Activated naive CD4-positive, alpha-beta T cell treated with anti-CD3 and anti-CD28 coated beads, Interleukin-2, amount 50 U/mL, for 72 hours (primary cell): ENCODE measurements at places on chromosomes 16 and 17.
A peak's percentile ranks its signal among the peaks of the same experiment; 100 is the strongest.

DNA sequence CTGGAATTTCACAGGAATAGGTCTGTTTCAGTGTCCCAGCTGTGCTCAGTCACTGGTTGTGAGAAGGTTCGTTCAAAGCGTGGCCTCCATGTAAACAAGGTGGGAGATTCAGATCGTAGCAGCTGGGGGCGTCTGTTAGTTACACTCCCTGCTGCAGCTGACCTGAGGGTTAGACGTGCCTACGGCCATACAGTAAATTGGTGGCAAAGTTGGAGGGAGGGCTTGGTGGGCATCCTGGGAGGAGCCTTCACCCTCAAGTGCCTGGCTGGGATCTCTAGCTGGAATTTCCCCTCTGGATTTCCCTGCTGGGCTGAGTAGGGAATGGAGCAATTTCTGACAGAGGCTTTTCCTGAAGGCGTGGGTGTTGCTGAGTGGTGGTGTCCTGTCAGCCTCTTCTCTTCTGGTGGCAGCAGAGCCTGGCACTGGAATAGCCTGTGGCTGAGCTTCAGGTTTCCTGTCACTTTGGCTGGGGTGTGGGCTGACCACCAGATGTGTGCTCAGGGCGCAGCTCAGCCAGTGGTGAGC lies 6.4 kb downstream of the FCSK start:
- no peak for DNase-seq

- DNase-seq, result no peak
These were observed 4.5 kb downstream of the ALKBH5 start for GRCh38 chr17:18187821-18188761.

DNA sequence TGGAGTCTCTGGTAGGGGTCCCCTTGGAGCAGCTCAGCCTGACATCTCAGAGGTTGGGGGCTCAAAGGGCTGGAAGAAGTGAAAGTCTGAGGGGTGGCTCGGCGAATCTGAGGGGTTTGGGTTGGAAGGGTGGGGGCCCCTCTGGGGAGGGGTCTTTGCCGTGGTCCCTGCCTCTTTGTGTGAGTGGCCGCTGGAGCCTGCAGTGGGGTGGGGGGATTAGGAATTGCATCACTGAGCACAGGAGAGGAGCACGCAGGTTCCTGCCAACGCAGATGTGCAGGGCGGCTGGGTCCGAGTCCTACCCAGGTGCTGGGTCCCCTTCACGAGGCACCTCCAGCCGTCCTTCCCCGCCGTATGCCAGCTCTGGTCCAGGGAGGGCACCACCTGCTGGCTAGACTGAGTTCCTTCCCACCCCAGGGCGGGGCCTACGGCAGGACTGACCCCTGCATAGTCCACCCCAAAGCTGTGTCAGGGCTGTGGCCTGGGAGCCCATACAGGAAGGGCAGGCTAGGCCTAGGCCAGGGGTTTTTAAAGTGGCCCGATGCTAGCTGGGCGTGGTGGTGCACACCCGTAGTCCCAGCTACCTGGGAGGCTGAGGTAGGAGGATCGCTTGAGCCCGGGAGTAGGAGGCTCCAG lies 9.9 kb downstream of the FMNL1 start:
- peak; percentile 65 for DNase-seq

DNA sequence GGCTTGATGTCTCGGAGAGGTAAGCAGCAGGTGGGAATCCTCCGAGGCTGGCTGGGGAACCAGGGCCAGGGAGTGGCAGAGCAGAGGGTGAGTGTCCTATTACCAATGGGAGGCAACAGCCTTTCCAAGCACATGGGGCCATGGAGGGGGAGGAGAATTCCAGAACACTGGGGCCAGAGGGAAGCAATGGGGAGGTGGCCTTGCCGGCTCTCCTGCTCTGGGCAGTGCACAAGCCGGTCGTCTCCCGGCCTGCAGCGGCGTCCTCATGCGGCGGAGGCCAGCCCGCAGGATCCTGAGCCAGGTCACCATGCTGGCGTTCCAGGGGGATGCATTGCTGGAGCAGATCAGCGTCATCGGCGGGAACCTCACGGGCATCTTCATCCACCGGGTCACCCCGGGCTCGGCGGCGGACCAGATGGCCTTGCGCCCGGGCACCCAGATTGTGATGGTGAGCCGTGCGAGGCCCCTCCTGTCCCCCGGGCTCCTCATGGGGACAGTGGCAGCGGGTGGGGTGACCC lies 21.9 kb downstream of the SGSH start:
- DNase-seq, result no peak

- no peak for DNase-seq
These were observed 134.6 kb downstream of the CLEC16A start for GRCh38 chr16:11078812-11079459.

GRCh38 chr16:55628306-55628968 lies 27.4 kb upstream of the SLC6A2 start:
- no peak for DNase-seq

- no peak for DNase-seq
These were observed 1.5 kb upstream of the PVALEF start for GRCh38 chr17:81163703-81164370.

- DNase-seq, result no peak
These were observed 38.2 kb downstream of the MARF1 start for GRCh38 chr16:15604460-15605440.

- no peak for DNase-seq
These were observed 30.8 kb downstream of the PLCD3 start for GRCh38 chr17:45101546-45101882.

DNA sequence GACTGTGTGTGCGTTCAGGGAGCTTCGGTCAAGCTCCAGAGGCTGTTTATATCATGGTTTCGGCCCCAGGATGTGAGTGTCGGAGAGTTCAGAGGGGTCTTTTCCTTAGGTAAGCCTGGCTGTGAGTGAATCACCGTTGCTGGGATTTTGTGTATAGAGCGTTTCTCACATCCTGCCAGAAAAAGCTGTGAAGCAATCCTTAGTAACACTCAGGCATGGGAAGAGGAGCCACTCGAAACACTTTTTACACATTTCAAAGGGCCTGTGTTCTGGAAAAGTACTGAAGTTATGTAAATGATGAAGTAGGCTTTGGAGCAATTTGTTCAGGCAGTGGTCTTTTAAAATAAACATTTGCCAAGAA lies 662 bp downstream of the PGS1 start:
- DNase-seq, result no peak

- no peak for DNase-seq
These were observed 430.5 kb downstream of the SHISA9 start for GRCh38 chr16:13331918-13332317.

GRCh38 chr17:14803826-14804225 lies 461.3 kb downstream of the PMP22 start:
- DNase-seq, result no peak

- no peak for DNase-seq
These were observed 256.0 kb upstream of the CACNG5 start for GRCh38 chr17:66578781-66579489.

DNA sequence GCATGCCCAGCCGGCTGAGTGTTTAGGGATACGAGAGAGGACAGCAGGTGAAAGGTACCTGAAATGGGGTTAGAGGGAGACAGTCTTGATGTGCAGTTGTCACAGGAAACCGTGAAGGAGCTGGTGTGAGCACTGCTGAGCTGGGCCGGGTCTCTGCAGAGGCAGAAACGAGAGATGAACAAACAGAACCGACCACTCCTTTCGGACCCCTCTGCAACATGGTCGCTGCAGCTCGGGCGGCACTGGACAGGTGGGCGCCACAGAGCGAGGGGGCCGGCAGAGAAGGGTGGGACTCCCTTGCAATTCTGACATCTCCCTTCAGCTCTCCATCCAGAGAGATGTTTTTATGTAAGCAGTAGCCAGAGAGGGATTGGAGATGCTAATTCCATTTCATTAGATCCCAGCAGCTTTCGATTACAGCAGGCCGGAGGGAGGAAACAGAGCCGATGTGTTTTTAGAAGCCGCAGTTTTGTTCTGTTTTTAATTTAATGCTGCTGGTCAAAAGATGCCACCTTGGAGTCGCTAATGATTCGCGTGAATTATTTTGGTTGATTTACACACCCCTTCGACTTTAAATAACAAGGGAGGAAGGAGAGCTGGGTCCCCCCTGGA lies 86.3 kb upstream of the RPL38 start:
- no peak for DNase-seq

DNA sequence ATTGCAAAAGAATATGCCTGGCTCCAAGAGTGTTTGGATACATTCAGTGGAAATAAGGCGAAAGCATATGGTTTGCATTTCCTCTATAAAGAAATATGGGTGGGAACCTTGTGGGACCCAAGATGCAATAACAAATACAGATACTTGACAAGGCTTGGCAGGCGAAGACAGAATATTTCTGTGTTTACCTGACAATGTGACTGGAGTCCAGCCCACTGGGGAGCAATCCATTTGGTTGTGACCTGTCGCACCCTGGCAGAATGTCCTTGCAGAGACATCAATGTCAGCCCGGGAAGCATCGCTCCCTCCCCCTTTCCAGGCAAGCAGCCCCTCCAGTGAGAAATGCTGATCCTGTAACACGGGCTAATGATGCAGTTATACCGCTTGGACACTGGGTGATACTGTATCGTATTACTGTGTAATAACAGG lies 296.6 kb downstream of the MAF start:
- no peak for DNase-seq

GRCh38 chr16:49112754-49113153 lies 168.9 kb downstream of the CBLN1 start:
- DNase-seq, result no peak

DNA sequence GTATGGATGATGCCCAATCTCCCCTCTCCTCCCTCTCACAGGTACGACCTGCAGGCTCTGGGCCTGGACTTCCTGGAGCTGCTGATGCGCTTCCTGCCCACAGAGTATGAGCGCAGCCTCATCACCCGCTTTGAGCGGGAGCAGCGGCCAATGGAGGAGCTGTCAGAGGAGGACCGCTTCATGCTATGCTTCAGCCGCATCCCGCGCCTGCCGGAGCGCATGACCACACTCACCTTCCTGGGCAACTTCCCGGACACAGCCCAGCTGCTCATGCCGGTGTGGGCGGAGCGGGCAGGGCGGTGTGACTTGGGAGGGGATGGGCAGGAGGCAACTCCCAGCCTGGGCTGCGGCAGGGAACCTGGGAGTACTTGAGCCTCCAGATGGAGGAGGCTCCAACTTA lies 18.1 kb downstream of the SPATA32 start:
- no peak for DNase-seq

DNA sequence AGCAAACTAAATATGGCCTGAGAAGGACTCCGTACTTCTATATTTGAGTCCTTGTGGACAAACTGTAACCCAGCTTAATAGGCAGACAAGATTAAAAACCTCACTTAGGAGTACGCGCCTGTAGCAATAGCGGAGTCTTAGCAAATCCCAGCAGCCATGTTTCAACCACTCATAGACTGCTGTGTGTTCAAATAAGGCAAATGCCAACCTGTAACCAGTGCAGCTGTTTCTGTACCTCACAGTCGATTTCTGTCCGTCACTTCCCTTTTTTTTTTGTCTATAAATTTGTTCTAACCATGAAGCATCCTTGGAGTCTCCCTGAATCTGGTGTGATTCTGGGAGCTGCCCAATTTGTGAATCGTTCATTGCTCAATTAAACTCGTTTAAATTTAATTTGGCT lies 30.2 kb downstream of the TANC2 start:
- DNase-seq, result no peak

- DNase-seq, result no peak
These were observed 2.2 kb downstream of the IRX3 start for GRCh38 chr16:54284319-54284930.

DNA sequence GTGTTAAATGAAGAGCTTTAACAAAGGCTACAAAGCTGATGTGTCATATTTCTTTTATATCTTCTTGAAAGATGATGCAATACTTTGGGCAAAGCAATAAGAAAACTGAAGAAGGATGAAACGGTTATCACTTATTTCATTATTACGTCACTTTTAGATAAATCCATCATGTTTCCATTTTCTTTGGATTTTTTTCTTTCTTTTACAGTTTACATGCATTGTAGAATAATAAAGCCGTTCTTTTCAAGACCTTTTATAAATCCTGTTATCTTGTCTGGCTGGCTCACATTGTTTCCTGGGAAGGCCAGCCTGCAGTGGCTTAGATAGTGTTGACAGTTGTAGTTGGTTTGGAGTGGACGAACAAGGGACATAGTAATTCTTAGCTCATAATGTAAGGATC lies 28.9 kb downstream of the TANC2 start:
- DNase-seq, result no peak

DNA sequence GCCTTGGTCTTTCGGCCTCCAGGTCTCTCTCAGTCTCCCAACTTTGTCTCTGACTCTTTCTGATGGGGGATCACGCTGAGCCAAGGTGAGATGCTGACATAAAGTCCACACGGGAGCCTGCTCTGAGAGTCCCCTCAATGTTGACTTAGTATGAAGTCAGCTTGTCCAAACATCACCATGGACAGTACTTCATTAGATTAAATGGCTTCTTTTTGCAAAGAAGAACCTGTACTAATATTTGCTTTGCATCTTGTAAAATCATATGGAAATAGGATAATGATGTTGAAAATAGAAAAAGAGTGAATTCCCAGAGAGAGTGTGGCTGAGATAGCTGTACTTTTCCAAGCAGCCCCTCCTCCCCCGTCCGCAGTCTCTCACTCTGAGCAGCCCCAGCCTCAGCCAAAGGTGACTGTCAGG lies 56.7 kb upstream of the SIAH1 start:
- DNase-seq, result no peak

- DNase-seq, result no peak
These were observed 1.2 kb upstream of the TAOK1 start for GRCh38 chr17:29388937-29389336.

GRCh38 chr17:70071620-70072019 lies 3.4 kb upstream of the KCNJ16 start:
- no peak for DNase-seq

- DNase-seq, result no peak
These were observed 2.9 kb downstream of the PHKB start for GRCh38 chr16:47463771-47464624.

DNA sequence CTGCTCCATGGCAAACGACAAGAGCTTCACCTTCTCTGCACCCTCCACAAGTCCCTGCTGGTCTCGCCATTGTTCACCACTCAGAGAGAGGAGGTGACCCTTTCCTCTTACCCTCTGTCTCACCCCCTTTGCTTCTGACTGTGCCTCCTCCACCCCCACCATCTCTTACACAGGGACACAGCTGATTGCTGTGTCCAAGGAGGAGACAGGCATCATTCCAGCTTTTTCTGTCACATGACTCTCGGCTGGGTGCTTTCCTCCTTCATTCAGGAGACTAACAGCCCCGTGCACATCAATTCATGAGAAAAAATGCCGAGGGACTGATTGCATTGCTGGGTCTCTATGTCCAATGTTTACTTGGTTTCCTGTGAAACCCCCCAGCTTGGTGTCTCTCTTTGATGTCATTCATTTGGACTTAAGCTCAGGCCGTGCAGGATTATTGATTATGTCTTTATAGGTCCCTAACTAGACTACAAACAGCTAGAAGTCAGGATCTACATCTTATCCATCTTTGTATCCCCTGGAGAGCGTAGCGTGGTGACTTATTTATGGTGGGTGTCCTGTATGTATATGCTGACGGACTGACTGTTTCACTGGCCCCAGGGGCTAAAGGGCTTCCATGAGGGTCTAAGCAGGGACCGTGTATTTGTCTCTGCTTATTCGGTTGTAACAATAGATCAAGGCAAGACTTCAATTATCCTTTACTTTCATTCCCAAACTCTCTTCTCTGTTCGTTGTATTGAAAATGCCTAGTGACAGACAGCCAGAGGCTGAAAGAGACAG lies 82.2 kb upstream of the CDH13 start:
- DNase-seq, result no peak
